Stimulated activated CD8-positive, alpha-beta memory T cell treated with anti-CD3 and anti-CD28 coated beads, Interleukin-7, amount 100 ng/mL, for 4 hours (primary cell): ENCODE measurements at places on chromosomes 7 and 10.

DNA sequence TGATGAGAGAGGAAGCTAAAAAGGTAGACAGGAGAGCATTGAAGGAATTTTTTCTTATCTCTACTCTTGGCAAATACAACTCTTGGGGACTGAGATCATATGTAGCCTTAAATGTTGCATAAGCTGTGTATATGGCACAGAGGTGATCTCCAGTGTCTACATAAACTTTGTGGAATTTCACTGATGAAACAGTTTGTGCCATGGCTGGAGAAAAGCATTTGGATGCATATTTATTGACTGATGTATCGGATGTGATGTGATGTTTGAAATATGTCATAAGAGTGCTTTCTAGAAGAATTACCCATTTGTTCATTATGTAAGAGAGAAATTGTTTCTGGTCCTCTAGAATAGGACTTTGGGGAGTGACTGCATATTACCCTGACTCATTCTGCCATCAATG, 244.9 kb upstream of the LRRTM3 start:
- DNase-seq = no peak

- no peak for DNase-seq
Measured at GRCh38 chr7:22386865-22387264, 29.9 kb upstream of the RAPGEF5 start.

DNA sequence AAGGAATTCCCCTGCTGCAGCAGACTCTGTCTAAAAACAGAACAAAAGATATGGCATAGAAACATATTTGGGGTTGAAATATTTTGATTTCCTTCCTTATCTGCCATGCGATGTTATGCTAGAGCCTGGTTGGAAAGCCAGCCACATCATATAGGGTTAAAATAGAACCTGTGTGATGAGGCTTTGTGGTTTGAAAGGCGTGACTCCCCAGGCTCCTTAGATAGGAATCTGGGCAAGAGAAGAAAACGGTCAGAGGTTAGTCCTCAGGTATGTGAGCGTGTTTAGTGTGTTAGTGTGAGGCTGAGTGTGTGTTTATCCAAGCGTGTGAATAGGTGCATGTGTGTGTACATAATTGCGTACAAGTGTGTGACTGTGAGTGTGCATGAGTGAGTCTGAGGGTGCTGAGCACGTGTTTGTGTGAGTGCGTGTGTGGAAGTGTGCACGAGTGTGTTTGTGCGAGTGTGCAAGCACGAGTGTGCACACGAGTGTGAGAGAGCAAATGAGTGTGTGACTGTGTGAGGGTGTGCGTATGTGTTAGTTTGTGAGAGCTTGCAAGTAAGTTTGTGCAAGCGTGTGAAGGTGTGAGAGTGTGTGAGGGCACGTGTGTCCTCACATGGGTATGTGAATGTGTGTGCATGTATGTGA, 79.9 kb downstream of the COL26A1 start:
- DNase-seq = no peak

GRCh38 chr7:143002898-143003297, 24.0 kb downstream of the OR9A2 start:
- no peak for DNase-seq

GRCh38 chr10:59724098-59724938, 14.7 kb upstream of the SLC16A9 start:
- DNase-seq = no peak

GRCh38 chr10:95792874-95793285, 36.9 kb downstream of the ENTPD1 start:
- DNase-seq = no peak

GRCh38 chr10:31030260-31030659, 1.4 kb downstream of the ZNF438 start:
- no peak for DNase-seq

- no peak for DNase-seq
Measured at GRCh38 chr7:27312820-27313219, 70.2 kb downstream of the EVX1 start.

GRCh38 chr7:28774261-28774988, 183.7 kb downstream of the TRIL start:
- DNase-seq = no peak

DNA sequence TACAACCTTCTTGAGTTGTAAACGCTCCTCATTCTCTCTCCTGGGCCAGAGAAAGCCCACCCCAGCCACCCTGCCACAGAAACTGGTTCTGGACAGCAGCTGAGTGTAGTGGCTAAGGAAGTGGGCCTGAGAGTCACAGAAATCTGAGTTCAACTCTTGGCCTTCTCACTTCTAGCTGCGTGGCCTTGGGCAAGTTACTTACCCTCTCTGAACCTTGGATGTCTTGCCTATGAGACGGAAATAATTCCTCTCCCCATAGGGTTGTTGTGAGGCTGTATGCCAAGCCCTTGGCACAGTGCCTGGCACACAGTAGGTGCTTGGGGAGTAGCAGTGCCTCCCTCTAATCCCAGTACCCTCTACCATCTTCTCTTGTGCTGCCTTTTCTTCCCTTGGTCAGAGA, 51.5 kb downstream of the ADAMTS14 start:
- no peak for DNase-seq

DNA sequence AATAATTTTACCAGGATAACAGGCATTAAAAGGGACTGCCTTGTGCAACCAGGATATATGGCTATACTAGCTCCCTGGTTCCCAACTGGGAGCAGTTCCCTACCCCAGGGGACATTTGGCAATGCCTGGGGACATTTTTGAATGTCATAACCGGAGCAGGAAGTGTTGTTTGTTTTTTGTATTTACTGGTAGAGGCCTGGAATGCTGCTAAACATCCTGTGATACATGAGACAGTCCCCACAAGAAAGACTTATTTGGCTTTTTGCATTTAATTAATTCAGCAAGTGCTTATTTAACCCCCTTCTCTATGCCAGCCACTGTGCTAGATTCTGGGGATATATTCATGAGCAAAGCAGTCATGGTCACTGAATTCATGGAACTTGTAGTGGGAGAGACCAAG, 181.2 kb downstream of the BBS9 start:
- DNase-seq = no peak

- no peak for DNase-seq
Measured at GRCh38 chr10:58465629-58466028, 47.0 kb upstream of the BICC1 start.

DNA sequence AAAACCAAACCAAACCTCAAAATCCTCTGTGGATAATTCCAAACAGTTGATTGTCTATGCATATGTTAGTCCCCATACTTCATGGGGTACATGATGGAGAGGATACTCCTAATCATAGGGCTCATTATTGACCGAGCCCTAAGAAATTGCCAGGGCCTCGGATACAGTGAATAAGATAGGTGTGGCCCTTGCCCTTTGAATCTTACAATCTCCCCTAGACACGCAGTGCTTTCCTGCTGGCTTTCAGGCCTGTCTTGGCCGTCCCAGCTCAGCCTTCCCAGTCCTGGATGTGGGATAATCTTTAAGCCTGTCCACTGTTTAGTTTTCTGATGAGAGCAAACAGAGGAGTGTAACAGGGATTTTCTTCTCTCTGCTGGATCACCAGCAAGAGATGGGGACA, 161.8 kb downstream of the TMEM178B start:
- DNase-seq = no peak

- DNase-seq = no peak
Measured at GRCh38 chr10:11095374-11095801, 77.7 kb downstream of the CELF2 start.

- no peak for DNase-seq
Measured at GRCh38 chr7:50399206-50399605, 50.9 kb downstream of the FIGNL1 start.

- DNase-seq = no peak
Measured at GRCh38 chr10:46530249-46531186, 25.9 kb downstream of the GPRIN2 start.

GRCh38 chr7:48658138-48658537, 266.2 kb upstream of the CDC14C start:
- no peak for DNase-seq

GRCh38 chr10:28993861-28994260, 295.0 kb upstream of the LYZL1 start:
- no peak for DNase-seq

DNA sequence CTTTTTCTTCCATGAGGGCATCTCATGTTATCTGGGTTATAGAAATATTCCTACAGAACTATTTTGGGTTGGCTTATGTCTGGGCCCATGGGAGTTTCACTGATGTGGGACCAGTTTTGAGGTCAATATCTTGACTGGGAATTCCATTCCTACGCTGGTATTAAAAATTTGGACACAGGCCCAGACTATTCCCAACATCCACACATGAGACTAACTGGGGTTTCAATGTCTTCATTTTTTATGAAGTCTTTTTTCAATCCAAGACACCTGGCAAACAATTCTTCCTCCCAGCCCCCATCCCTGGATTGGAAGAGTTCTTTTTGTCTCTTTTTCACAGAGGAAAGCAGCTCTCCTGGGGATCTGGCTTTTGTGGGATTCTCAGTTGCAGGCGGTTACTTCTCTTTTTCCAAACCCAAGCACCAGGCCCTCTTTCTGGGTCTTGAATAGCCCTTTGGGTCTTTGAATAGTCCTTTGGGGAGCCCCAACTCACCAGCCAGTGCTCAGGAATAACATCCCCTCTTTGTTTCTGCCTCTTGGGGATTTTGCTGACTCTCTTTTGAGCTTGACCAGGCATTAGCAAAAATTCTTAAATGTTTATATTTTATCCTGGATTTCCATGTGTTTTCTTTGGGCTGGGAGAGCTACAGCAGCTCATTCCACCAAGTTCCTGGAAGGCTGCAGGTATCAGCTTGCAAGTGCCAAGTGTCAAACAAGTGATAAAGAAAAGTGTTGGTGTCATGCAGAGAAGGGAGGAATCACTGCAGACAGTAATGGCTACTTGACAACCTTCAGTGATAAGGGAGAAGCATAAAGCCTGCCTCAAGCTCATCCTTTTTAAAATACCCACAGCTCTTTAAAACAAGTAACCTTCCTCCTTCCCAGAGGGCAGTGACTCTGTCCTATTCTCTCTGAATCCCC, 234.3 kb downstream of the ADAM12 start:
- DNase-seq = no peak

DNA sequence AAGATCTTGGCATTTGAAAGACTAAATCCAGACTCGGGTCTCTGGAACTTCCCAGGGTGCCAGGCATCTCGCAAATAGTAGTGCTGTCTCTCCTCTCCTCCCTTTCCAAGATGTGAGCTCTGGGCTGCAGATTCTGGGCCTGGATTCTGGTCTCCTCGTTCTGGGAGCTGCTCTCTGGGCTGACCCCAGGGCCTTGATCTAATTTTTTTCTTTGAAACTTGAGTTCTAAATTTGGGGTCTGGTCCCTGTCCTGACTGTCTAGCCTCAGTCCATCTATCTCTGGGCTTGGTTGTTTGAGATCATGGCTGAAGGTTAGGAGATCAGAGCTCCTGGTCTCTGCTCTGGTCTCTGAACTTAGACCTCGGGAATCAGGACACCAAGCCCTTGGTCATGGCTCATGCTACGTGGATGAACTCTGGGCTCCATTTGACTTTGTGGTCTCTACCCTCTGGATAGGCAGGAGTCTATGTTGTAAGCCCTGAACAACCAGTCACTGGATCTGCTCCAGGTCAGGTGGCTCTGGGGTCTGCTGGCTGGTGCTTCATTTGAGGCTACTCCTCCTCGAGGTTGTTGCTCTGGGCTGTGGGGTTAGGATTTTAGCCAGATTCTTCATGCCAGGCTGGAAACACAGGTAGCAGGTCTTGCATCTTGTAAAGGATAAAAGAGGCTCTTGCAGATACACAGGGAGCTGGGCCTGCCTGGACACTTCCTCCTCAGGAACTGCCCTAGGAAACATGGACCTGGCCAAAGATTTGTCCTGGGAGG, 8.0 kb upstream of the MBL2 start:
- DNase-seq = no peak

- DNase-seq = no peak
Measured at GRCh38 chr7:135088566-135088965, 59.3 kb upstream of the TMEM140 start.

DNA sequence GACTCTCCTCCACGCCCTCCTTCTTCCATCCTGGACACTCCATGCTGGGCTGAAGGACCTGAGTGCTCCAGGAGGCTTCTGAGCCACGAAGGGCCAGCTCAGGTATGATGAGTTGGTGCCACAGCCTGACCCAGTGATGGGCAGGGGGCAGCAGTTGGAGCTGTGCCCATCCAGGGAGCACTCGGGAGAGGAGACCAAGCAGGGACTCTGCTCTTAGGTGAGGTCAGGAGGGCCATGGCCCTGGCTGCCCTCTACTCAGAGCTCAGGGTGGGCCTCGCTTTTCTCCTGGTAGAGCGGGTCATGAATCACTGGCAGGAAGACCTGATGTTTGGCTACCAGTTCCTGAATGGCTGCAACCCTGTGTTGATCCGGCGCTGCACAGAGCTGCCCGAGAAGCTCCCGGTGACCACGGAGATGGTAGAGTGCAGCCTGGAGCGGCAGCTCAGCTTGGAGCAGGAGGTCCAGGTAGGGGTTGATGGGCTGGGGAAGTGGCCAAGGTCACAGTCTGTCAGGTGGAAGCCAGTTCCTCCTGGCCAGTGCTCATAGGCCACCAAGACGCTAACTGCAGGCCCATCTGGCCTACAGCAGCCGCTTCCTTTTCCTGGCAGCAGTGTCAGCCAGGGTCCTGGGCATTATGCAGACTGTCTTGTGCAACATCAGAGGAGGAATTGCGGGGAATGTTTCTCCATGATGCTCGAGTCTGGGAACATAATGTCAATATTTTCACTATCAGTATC, 50.8 kb downstream of the ALOX5 start:
- no peak for DNase-seq

DNA sequence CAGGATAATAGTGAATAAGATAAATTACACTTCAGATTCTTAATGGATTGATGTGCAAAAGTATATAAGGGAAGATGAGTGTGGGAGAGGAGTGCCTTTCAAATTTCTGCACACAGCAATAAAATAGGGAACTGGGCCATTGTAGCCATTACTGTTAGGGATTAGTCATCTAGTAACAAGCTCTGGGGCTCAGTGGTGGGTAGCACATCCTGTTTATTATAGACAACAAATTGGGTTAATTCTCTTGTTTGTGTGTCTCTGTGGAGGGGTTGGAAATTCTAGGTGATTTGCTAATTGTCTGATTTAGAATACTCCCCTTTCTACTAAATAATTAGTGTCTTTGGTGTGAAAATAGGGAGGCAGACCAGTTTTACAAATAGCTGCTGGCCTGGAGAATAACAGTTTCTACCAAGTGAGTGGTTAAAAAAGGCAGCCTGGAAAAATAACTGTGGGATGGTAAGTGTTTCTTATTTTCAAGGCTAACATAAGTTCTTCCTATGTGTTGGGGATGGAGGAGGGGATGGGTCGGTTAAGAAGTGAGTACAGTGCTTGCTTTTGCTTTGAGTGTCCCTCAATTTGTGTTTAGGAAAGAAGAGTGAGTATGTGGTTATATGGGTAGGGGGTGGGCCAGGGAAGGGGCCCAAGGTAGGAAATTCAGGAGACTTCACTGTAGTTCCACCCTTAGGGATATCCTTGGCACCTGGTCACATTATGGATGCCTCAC, 43.3 kb upstream of the TMEM248 start:
- no peak for DNase-seq

- DNase-seq = no peak
Measured at GRCh38 chr10:113067501-113067900, 117.5 kb downstream of the TCF7L2 start.
